Brain pericyte (primary cell): ENCODE measurements at places on chromosomes 2 and 18.

DNA sequence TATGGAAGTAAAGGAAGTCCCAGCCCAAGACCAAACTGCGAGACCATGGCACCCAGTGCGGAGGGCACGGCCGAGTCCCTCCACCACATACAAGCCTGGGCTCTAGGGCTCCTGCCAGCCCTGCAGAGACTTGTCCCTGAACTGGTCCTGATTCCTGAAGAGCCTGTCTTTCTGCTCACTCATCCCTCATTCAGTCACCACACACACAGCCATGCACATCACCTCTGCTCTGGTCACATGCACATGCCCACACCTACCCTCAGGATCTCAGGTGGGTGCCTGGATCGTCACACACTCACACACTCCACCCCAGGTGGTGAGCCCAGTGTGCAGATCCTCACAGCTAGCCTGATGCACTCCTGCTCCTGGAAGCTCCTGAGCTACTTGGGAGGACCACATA, 71.4 kb upstream of the LAPTM4A start:
- no peak for DNase-seq

DNA sequence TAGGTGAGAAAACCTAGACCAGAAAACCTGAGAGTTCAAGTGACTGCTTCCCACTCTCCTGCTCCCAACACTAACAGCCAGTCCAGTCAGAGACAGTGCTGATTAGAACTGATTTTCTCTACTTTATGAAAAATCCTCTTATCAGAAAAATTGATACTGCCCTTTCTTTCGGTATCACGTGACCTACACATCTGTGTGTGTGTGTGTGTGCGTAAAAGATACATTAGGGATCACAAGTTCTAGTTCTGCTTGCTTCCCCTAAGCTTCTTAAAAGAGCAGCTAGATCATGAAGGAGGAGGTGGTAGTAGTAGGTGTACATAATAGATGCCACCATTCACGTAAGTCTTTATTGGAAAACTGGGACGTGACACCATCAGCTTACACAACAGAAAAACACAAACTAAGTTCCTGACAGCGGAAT, 1.5 kb downstream of the ARL5A start:
- DNase-seq = no peak

DNA sequence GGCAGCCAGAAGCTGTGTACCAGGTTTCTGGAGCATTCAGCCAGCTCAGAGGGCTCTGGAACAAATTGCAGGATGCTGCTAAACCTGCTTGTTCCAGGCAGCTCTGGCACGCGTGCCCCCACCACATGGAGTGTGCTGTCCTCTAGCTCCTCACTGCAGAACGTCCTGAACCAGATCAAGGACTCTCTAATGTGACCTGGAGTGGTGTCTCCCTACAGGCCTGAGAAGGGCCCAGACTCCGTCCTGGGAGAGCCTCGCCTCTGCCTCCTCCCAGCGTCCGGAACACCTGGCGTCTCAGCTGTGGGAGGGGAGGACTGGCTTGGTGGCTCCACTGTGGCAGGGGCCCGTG, 115.6 kb upstream of the GPC1 start:
- no peak for DNase-seq

DNA sequence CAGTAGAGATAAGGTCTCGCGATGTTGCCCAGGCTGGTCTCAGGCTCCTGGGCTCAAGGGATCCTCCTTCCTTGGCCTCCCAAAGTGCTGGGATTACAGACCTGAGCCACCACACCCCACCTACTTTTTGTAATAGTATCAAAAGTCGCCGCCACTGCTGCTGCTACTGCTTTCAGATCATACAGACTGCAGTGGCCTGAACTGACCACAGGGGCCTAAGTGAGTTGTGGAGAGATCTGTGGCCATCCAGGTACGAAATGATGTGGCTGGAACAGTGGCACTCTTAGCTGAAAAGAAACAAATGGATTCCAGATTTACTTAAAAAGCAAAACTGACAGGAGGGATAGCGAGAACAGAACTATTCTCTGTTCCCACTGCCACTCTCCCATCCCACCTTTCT, 32.9 kb upstream of the POMC start:
- DNase-seq = no peak

GRCh38 chr2:162073888-162074631, at the start of gene DPP4:
DPP4 (minus strand) TSS chr2:162074215; CDS start chr2:162073981, 234 bp downstream.
- no peak for DNase-seq

DNA sequence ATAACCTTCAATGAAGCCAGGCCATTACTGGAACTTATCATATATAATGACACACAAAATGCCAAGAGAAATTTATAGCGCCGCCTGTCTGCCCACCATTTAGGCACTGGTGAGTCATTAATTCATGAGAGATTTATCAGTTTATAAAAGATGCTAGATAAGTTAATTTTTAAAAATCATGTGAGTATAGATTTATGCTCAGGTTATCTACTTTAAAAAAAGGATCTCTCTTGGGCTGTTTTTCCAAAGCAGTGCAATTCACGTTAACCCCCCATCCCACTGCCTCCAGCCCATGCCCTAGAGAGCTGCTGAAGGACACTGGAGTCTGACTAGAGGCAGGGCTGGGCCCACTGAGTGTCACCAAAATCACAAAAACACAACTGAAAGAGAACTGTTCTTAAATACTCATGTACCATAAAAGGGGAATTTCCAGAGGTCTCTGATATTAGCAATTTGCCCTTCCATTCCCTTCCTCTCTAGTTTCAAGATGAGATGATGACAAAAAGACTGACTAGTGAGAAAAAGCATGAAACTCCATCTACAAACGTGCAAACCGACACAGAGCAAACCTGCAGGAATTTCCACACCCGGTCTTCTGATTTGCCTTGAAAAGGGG, 160.8 kb downstream of the BCL2 start:
- no peak for DNase-seq

- DNase-seq = no peak
Observed at GRCh38 chr2:91442246-91442905, 2750.9 kb downstream of the RPIA start.
